ENCODE measurements at places on chromosomes 2 and 18. TPM values are rescaled to one million over a fixed set of nuclear protein-coding genes. Genes with fewer than 3 reads are reported as not detected.

DNA sequence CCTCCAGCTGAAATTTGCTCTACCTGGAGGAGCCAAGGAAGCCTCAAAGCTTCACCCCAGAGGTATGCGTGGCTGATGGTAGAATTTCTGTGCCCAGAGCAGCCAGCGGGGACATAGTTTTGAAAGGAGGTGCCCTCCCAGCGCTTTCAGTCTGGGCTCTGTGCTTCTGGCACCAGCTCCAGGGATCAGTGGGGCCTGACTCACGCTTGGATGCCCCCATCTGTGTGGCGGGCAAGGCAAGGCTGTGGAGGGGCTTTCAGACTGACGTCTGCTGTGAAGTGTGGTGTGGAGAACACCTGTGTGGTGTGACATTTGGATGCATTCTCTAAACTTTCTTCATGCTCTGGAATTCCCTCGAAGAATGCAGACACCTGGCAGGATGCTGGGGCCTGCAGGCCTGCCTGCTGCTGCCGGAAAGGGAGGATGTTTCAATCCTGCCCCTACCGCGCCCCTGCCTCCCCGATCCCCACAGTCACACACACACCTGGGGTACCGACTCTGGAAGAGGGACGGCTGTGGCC, 84.1 kb downstream of the CTIF start:
- no peak for DNase-seq

The ARHGEF33 gene
- total RNA-seq = 0.05 TPM

GRCh38 chr2:7594211-7594610, 677.0 kb downstream of the RNF144A start:
- no peak for DNase-seq

- DNase-seq = no peak
Observed at GRCh38 chr2:127612111-127612822, 33.7 kb upstream of the GPR17 start.

GRCh38 chr2:164436131-164436530, 185.2 kb downstream of the GRB14 start:
- no peak for DNase-seq

DNA sequence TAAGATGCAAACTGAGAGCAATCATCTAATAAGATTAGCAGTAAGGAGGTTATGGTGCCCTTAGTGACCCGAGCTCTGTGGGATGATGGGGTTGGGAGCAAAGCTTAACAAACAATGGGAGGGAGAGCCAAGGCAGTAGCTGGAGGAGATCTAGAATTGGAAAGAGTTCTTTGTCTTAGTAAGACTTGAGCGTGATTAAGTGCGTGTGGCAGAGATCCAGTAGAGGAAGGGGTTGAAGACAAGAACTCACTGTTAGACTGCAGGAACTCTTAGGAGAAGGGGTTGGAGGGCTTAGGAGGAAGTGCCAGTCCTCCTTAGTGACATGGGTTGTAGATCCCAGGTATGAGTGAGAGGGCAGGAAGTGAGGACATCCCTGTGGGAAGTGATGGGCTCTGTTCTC, 184.7 kb downstream of the GFPT1 start:
- no peak for DNase-seq

- DNase-seq = no peak
Observed at GRCh38 chr2:196171946-196172345, 568 bp upstream of the STK17B start.
